ENCODE measurements at places on chromosomes 4 and X. TPM values are rescaled to one million over a fixed set of nuclear protein-coding genes. Genes with fewer than 3 reads are reported as not detected.

GRCh38 chrX:13693341-13693961 is 4.5 kb downstream of the RAB9A start:
- no peak for DNase-seq

- DNase-seq = no peak
Measured at GRCh38 chr4:180449395-180449956, 1793.7 kb upstream of the TENM3 start.

- DNase-seq = no peak
Measured at GRCh38 chrX:68894513-68895340, 65.9 kb downstream of the EFNB1 start.

DNA sequence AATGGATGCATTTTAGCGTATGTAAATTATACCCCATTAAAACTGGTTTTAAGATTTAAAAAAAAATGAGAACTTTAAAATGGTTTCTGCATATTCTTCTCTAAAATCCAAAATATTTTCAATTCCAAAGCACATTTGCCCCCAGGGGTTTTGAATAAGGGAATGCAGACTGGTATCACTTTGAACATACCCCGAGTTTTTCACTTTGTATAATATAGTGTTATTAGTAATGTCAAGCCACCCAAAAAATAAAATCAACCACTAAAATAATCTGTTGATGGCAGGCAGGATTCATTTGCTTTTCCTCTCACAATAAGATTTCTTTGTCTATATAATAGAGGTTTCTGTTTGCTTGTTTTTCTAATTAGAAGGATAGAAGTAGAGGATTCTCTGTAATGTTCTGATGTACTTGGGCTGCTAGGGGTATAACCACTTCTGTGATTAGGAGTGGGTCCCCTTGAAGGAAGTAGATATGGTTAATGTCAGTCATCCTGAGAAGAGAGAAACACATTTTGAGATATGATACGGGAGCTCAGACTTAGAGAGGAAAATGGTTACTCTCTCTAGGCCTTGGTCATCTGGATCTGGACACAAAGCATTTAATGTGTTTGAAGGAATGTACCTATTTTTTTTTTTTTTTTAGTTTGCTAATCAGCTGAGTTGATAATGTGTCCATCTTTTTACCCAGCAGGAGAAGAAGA is 9.3 kb upstream of the LIN54 start:
- DNase-seq = no peak

DNA sequence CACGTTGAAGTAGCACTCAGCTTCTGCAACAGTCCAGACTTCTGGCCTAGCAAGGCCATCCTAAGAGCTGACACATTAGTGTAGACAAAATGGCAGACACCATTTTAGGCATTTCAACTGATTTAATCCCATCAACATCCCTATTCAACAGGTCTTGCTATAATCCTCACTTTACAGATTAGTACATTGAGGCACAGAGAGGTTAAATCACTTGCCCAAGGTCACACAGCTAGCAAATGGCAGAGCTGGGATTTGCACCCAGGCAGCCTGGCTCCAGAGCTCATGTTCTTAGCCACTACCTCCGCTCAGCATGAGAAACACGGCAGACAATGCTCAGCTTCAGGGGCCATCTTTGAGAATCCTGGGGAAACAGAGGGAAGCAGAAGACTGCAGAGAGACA is 107.9 kb upstream of the TRIM2 start:
- DNase-seq = no peak

DNA sequence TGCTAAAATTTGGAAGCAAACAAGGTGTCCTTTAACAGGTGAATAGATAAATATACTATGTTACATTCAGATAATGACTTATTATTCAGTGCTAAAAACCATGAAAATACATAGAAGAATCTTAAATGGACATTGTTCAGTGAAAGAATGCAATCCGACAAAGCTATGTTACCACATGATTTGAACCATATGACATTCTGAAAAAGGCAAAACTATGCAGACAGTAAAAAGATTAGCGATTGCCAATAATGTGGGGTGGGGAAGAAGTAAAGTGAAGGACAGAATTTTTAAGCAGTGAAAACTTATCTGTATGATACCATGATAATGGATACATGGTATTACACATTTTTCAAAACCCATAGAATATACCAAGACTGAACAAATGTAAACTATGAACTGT is 926.9 kb downstream of the FAT4 start:
- no peak for DNase-seq

DNA sequence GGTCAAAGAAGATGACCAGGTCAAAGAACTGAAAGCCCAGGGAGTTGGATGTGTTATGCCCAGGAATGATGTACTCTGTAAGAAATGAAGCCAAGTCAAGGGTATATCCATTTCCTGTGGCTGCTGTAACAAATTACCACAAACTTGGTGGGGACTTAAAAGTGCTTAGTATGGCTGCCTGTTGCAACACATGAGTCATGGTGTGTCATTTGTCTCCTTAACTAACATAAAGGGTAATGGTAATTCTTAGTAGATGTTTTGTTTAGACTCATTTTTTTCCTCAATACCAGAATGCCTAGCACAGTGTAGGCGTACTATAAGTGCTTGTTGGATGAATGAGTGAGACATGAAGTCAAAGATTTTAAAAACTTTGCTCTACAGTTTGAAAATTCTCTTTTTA is 45.7 kb downstream of the SYTL5 start:
- DNase-seq = no peak

- DNase-seq = no peak
Measured at GRCh38 chr4:111631215-111631999, 513.8 kb upstream of the FAM241A start.

DNA sequence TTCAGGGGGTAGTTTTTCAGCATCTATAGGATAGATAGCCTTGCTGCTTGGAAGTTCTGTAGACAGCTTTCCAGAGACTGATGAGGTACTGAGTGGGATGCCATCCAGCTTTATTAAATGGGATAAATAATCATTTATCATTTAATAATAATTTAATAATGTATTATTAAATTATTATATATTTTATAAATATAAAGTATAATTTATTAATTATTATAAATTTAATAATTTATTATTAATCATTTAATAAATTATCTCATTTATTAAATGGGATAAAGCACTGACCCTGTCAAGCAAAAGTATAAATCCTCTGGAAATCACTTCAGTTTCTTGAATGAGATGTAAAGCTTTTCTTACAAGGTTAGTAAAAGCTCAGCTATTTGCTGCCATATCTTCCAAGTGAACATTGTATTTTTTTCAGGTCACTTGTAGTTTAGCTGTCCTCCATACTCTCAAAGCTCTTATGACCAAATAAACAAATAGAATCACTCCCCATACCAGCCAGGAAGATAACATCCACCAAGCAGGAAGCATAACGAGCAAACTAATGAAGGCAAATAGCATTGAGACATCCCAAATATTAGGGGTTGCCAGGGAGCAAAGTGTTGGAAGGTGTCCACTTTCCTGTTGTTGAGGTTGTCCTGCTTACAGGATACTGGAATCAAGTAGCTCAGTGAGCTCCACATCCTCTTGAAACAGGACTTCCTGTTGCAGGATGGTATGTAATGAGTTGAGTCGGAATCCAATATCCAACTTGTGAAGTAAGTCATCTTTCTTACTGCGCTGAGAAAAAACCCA is 88.9 kb downstream of the ZNF674 start:
- no peak for DNase-seq

GRCh38 chr4:72935462-72935861 is 134.1 kb downstream of the COX18 start:
- no peak for DNase-seq

GRCh38 chr4:45438047-45438446 is 685.8 kb downstream of the GABRG1 start:
- no peak for DNase-seq

- DNase-seq = no peak
Measured at GRCh38 chrX:25043192-25043591, 27.4 kb upstream of the ARX start.

DNA sequence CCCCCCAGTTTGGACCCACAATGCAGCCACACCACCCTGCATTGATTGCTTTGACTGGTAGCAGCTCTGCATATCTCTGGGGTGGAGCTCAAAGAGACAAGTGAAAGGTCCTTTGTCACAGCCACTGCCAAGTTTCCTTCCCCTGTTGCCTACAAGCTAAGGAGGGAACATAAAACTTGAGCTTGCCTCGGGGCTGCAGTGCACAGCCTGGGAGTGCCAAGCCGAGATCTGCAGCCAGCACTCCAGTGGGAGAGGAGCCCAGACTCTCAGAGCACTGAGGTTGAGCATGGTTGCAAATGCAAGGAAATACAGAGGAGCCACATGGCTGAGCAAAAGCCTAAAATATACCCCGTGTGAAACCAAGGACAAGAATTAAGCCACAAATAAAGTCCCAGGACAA is 142.2 kb downstream of the DKK2 start:
- no peak for DNase-seq

GRCh38 chrX:131298036-131298435 is 8.9 kb upstream of the IGSF1 start:
- DNase-seq = no peak

DNA sequence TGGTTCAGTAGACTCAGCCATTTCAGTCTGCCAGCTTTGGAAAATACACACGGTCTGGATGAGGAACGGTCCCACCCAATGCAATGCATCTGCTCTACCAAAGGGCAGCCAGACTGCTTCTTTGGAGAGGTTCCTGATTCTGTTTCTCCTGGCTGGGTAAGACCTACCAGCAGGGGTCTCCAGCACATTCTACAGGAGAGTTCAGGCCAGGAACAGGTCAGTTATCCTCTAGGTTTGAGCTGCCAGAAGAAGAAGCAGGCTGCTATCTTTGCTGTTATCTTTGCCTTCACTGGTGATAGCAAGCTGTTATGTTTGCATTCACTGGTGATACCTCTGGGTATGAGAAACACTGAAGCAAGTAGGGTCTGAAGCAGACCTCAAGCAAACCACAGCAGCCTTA is 45.5 kb upstream of the PBDC1 start:
- DNase-seq = no peak

DNA sequence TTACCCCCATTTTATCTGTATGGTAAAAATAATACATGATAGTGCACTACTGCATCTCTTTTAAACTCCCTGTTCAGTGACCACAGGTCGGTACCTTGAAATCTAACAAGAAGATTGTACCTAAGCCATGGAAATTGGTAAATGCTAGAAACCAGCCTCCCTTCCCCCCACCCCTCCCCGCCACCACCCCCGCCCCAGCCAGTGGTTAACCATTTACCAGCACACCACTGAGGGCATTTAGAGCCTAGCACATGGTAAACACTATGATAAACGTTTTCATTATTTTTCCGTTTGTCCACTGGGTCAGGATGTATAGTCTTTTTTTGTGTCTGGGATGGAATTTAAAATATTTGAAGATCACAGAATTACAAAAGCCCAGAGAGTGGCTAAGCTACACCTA is 703 bp upstream of the FTSJ1 start:
- no peak for DNase-seq

GRCh38 chr4:1766106-1767060 is 26.7 kb upstream of the FGFR3 start:
- DNase-seq = no peak

- DNase-seq = no peak
Measured at GRCh38 chr4:174475528-174475927, 46.8 kb downstream of the HPGD start.

- no peak for DNase-seq
Measured at GRCh38 chr4:5787311-5787710, 76.3 kb downstream of the EVC start.

DNA sequence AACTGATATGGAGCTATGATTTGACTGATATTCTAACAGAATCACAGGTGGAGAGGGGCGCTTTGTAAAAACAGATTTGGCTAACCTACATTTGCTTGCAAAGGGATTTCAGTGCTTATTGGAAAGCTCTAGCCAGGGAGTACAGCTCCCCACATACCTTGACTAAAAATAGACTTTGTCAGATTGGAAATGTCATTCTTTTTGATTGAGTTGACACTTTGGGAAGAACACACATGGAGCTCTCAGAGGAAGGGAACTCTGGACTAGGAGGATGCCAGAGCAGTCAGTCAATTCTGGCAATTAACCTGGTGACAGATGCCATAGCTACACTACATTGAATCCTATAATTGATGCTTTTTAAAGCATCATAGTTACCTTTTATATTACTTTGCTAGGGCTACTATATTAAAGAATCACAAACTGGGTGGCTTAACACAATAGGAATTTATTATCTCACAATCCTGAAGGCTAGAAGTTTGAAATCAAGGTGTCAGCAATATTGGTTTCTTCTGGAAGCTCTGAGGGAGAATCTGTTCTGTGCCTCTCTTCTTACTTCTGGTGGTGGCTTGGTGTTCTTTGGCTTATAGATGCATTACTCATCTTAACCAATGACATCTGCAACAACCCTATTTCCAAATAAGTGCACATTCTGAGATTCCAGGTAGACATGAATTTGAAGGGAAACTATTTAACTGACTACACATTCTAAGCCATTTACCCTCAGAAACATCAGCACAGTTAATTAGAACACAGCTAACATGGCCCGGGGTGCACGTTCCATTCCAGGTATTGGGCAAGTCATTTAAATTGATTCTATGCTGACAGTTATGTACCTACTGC is 8.4 kb upstream of the HERC3 start:
- no peak for DNase-seq

- no peak for DNase-seq
Measured at GRCh38 chrX:103927030-103927429, 35.4 kb upstream of the TMSB15B start.

DNA sequence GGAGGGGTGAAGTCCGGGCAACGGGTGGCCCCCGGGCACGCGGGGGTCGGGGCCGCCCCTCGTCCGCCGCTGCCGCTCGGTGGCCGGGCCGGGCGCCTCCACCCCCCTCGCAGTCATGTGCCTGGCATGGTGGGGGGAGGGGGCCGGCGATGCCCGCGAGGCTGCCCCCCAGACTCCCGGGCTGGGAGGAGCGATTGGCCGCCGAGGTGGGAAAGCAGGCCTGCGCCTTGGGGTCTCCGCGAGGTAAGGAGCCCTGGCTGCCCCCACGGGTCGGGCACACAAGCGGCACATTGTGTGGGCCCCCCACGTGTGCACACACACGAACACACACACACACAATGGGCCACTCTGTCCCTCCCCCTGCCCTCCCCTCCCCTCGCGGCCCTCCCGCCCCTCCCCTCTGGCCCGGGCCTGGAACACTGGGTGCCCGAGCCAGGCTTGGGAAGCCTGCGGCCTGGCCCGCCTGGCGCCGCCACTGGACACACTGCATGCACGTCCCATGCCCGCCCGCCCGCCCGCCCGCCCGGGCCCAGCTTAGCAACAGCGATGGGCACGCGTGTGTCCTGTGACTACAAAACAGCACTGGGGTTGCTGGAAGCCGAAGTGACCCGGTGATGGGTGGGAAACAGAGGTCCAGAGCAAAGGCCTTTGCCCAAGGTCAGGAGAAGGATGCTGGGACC is 1.3 kb downstream of the SLC6A8 start:
- DNase-seq = no peak

- DNase-seq = no peak
Measured at GRCh38 chr4:117957571-117957970, 76.7 kb upstream of the NDST3 start.

Gene DDX53
- total RNA-seq = not detected

Gene HSFX2
- not detected for total RNA-seq

Gene MAP3K15
- total RNA-seq = not detected

Gene WFS1
- total RNA-seq = 2.4 TPM

Gene IL2RG
- total RNA-seq = 400 TPM

Gene H2BW2
- not detected for total RNA-seq

Gene NUDT10
- total RNA-seq = not detected

Gene SPOCK3
- not detected for total RNA-seq
